Calu3 (cell line): ENCODE measurements at places on chromosomes 4 and X. TPM values are rescaled to one million over a fixed set of nuclear protein-coding genes. Genes with fewer than 3 reads are reported as not detected.

Gene SHOX
- total RNA-seq: not detected in 2 replicates

Gene CT45A3
- not detected in 2 replicates for total RNA-seq

Gene ITGB1BP2
- total RNA-seq: 7.1 and 8.1 TPM in 2 replicates

Gene SPIN2B
- 12.8 and 14.0 TPM in 2 replicates for total RNA-seq

Gene MXRA5
- 1.9 and 2.6 TPM in 2 replicates for total RNA-seq

Gene TLR2
- 7.0 and 10.8 TPM in 2 replicates for total RNA-seq

DNA sequence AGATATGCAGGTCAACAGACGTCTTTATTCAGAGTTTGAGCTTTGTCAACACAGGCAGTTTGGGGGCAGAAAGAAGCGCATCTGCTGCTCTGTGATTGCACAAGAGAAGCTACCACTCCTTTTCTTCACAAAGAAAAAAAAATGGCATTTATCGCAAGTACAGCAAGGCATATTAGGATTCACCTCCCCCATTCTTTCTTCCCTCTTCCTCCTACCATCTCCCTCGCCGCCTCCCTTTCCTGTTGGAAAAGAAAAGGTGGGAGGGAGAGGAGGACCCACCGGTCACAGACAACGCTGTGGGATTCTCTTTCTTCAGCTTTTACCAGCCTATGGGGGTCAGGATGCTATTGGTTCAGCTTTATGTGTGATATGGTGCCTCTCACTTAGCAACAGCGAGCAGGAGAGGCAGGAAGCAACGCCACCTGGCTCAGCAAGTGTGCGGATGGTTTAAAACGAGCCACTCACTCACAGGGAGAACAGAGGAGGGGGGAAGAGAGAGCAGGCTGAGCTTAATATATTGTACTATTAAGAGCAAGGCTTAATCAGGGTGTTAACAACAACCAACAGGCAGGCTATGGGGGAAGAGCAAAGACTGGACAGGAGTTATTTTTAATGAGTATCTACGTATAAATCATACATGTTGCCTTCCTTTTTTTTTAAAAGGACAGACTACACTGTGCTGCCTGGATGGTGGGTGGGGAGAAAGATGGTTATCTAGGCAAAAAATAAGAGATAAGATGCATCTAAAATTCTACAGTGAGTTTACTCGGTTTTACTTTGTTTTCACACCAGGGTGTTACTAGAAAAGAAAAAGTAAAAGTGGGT, 104.7 kb downstream of the MAML3 start:
- DNase-seq: peak; percentile 26

- no peak for DNase-seq
These were observed 21.6 kb downstream of the CLNK start for GRCh38 chr4:10662937-10663336.

DNA sequence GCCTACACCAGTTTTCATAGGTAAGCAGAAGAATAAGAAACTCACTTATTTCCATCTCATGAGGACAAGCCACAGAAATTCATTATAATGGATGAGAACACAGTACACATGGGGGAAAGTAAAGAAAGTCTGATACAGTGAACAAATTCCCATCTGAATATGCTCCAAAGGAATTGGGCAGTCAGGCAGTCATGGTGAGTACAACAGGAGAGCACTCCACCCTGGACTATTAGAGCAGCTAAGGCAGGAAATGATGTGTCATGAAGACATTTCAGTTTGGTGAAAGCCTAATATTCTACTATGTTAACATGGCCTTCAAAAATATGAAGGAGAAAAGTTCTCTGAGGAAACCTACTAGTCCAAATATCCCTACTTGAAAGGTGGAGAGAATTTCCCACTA, 92.0 kb upstream of the PRDX4 start:
- DNase-seq: no peak

DNA sequence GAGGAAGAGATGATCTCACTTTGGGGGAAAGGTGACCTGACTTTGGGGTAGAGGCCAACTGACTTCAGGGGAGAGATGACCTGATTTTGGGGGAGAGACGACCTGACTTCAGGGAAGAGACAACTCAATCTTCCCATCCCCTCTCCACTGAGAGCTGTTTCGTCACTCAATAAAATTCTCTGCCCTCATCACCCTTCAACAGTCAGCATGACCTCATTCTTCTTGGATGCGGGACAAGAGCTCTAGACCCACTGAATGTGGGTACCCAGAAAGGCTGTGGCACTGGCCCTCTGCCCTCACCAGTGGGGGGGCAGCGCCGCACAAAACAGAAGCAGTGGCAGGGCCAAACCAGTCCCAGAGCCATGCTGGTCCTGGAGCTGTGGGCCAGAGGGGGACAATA, 34.6 kb downstream of the ATXN3L start:
- no peak for DNase-seq

- no peak for DNase-seq
These were observed 194.9 kb upstream of the RPS6KA3 start for GRCh38 chrX:20461576-20461975.

GRCh38 chrX:66756717-66757116, 117.8 kb upstream of the EDA2R start:
- DNase-seq: no peak

DNA sequence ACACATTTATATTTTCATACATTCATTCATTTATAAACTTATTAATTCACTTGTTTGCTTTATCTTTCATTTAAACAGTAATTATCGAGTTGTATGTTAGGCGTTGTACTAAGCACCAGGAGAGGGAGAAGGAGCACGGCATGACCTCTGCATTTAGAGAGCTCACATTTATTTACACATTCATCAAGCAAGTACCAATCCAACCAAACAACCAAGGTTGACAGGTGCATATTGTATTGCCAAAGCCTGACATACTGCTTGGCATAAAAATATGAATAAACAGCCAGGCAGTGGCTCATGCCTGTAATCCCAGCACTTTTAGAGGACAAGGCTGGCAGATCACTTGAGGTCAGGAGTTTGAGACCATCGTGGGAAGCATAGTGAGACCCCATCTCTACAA, 37.0 kb upstream of the CLNK start:
- no peak for DNase-seq

GRCh38 chrX:108666101-108666500, 70.3 kb downstream of the IRS4 start:
- no peak for DNase-seq

DNA sequence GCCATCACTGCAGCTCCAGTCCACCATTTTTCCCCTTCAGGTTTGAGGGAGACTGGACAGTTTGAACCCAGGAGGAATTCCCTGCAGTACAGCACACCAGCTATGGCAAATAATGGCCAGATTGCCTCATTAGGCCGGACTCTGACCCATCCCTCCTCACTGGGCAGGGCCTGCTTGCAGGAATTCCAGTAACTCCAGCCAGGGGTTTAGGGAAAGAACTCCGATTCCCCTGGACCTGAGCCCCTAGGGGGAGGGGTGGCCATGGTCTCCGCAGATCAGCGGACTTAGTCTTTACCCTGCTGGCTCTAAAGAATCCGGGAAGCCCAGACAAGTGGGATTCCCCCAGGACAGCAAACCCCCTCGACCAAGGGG, 342.8 kb downstream of the DMD start:
- no peak for DNase-seq

GRCh38 chrX:45622042-45622423, 421.4 kb upstream of the DIPK2B start:
- no peak for DNase-seq

DNA sequence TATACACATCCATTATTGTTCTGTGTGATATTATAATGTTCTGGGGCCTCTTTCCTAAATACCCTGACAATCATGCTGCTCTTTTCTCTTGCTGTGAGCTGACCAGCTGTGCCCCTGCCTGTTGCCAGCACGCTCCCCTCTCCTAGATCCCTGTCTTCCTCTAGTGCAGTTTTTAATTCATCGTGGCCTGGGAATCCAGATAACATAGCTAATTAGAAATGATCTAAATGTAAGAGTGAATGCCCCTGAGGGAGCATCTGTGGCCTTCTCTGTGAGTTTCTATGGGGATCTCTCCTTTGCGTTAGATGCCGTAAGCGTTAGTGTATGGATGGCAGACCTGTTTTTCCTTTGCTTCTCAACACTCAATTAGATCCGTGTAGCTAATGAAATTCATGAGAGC, 434.3 kb downstream of the SPRY1 start:
- DNase-seq: no peak

DNA sequence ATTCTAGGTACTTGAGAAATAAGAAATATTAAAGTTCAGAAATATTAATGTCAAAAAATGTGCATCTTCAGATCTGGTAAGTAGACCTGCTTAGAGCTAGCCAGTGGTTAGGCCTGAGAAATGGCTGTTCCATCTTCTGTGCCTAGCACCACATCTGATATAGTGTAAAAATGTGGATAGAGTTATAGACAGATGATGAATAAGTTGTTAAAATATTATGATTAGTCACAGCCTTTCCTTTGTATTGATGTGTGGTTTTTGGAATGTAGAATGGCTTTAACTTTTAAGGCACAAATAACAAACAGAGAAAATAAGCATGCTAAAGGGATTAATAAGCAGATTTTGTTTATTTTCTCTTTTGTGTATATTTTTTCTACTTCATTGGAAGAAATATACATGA, 133.5 kb upstream of the NUDT6 start:
- no peak for DNase-seq

DNA sequence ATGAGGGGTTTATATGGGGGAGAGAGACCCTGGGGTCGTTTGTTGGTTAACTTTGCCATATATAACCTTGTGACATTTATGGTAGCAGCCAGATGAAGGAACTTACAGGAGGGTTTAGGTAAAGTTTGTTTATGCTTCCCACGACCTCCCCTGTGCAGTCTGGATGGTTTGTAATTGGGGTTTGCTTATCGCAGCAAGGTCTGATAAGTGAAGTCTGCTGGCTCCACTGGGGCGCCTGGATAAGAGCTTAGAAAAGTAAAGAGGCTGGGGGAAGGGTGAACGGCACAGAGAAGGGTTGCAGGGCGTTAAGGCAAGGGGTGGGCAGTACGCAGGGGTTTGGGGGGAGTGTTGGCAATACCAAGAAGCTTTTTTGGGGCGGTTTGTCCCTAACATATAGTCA, 98.7 kb downstream of the KDM6A start:
- DNase-seq: no peak

DNA sequence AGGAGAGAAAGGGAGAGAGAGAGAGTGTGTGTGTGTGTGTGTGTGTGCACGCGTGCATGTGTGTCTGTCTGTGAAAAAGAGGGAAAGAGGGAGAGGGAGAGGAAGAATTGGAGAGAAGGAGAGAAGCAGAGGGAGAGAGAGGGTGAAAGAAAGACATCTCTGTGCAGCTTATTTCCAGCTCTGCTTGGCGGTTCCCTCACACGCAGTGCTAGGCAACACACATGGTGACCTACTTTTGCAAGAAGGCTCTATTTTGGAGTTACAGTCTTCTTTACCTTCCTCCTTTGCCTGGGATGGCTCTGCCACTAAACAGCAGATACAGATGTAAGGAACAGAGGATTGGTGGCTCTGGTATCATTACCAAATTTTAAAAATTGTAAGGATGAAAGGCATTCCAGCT, 40.1 kb downstream of the SLC16A2 start:
- DNase-seq: no peak

GRCh38 chr4:7917669-7918068, 22.0 kb downstream of the AFAP1 start:
- DNase-seq: no peak
